Stimulated activated CD8-positive, alpha-beta memory T cell treated with anti-CD3 and anti-CD28 coated beads, Interleukin-4, amount 100 ng/mL, for 1 hour (primary cell): ENCODE measurements at places on chromosomes 2 and 18.

- no peak for DNase-seq
These were observed 114.6 kb downstream of the TLK1 start for GRCh38 chr2:171046048-171046560.

- no peak for DNase-seq
These were observed 5.4 kb upstream of the TRIB2 start for GRCh38 chr2:12711339-12711738.

- no peak for DNase-seq
These were observed 78.8 kb downstream of the MYL12B start for GRCh38 chr18:3340682-3341097.

DNA sequence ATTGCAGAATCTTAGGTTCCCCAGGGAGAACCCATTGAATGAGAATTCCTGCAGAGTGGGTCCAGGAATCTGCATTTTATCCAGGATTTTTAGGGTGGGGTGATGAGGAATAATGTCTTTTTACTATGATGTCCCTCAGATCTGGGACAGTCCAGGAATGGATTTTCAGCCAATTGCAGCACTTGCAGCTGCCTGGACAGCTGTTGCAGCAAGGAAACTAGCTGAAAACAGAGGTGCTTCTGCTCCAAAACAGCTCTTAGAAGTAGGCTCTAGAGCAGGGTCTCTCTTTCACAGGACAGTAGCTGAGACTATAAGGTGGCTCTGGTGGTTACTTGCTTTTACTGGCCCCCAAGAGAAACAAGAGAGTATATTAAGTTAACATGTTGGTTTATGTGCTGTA, 9.1 kb downstream of the GLI2 start:
- DNase-seq = no peak

- DNase-seq = no peak
These were observed 116.9 kb upstream of the GYPC start for GRCh38 chr2:126539101-126539500.

- no peak for DNase-seq
These were observed 746.1 kb upstream of the LRRTM1 start for GRCh38 chr2:81050580-81051095.

GRCh38 chr2:65791404-65791975, 359.1 kb upstream of the SPRED2 start:
- no peak for DNase-seq

- DNase-seq = no peak
These were observed 13.3 kb upstream of the CAPN13 start for GRCh38 chr2:30820381-30821055.

DNA sequence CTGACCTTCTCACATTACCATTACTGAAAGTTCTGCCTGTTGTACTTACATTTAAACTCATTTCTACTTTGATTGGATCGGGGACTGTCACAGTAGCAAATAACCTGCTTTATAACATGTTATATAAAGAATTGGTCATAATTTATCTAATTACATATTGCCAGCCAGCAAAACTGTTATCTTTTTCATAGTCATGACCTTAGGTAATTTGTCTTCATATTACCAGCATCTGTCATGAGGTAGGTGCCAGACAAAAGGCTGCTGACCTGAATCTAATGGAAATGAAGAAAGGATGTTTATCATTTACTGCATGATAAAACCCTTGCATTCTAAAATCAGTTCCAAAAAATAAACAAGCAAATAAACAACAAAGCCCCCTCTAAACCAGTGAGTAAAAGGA, 89.4 kb upstream of the LRP1B start:
- no peak for DNase-seq

DNA sequence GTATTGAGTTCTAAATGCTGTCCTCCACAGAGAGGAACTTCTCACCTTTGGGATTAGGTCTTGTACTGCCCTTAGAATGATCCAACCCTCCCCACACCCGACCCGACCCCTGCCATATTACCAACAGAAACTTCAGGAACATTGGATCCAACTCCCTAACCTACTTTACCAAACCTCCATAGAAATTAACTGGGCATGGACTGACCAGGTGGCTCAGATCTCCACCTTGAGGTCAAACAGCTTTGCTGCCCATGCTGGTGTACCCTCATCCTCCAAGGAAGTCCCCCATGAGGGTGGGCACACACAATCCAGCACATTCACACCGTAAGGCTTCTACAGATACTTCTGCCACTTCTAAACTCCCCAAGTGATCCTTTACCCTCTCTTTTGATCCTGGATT, 21.5 kb downstream of the NFE2L2 start:
- DNase-seq = no peak

GRCh38 chr2:223465793-223466192, 136.4 kb downstream of the SCG2 start:
- no peak for DNase-seq

- no peak for DNase-seq
These were observed 51.7 kb downstream of the VIT start for GRCh38 chr2:36748166-36748565.

GRCh38 chr18:518081-518480, 17.6 kb upstream of the COLEC12 start:
- DNase-seq = no peak

DNA sequence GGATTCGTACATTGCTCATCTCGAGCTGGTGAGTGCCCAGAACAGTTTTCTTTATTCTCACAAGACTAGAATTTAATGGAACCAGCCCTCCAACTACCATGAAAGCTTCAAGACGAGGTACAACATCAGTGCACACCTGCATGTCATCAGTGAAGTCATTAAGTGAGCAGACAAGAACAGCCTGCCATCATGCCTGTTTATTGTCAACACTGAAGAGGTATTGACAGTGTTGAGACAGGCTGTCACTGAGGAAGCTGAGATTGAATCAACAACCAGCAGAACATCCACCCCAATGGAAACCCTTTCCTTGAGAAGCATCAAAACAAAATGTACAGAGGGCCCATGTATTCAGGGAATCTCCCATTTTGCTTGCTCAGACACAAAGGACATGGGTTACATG, 148.0 kb upstream of the TCF4 start:
- no peak for DNase-seq

DNA sequence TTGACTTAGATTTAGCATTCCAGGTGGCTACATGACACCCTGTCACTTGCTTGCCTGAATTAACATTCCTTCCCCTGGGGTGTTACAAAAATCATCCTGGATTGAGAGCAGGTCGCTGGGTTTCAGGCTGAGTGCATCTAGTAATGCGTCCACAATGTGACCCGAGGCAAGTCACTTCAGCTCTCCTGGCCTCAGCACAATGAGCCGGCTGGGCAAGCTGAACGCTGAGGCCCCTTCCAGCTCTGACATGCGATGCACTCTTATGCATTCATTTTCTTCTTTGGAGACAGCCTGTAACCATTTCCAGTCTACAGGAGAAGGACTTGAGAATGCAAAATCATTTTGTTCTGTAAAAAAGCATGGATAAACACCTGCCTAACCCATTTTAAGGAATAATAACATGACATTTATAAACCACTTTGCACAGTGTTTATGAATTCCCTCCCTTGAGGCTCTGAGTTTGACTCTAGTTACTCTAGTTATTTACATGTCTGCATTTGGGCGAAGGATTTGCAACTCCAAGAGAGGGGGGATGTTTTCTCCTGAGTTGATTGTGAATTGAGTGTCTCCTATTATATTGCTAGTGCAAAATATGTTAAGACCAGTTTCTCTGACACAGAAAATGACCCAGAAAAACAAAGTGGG, 63.0 kb upstream of the CPO start:
- no peak for DNase-seq

GRCh38 chr2:176751314-176752227, 461.0 kb upstream of the HNRNPA3 start:
- no peak for DNase-seq

- DNase-seq = no peak
These were observed 14.5 kb downstream of the TIA1 start for GRCh38 chr2:70233926-70234325.

DNA sequence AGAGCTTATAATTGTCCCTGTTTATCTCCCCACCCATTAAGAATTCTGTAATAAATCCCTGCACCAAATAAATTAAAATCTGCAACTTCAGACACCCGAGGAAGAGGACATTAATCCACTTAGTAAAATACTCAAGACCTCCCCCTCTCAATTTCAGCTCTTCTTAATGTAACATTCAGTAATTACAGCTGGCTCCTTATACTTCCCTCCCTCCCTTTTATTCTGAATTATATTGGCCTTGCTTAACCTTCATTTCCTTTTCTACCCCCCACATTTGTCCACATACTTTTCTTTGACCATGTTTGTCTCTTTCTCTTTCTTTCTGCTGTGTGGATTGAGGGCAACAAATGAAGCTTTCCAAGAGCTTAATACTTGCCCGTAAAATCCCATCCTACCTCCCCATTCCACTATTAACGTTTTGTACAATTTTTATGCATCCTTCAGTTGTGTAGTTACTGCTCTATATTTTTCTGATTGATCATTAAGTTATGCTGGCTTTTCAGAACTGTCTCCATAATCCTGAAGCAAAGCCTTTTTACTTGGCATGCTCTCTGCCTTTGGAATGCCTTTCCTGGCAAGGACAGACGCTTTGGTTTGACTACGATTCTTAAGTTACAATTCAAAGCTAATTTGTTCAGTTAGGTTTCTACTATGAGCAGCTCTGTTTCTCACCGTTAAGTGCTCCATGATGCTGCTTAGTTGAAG, 580.1 kb downstream of the ZEB2 start:
- DNase-seq = no peak

DNA sequence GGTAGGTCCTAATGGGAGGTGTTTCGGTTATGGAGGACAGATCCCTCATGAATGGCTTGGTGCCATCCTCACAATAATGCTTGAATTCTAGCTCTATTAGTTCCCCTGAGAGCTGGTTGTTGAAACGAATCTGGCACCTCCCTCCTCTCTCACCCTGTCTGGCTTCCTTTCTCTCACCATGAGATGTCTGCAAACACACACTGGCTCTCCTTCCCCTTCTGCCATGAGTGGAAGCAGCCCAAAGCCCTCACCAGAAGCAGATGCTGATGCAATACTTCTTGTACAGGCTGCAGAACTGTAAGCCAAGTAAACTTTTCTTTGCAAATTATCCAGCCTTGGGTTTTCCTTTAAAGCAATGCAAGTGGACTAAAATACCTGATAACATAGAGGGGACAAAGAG, 86.6 kb downstream of the RND3 start:
- no peak for DNase-seq

- no peak for DNase-seq
These were observed 204.9 kb downstream of the PID1 start for GRCh38 chr2:229066121-229066715.

GRCh38 chr2:191125646-191126045, 25.1 kb downstream of the STAT4 start:
- no peak for DNase-seq
